ENCODE measurements at places on chromosomes 13 and 19.

DNA sequence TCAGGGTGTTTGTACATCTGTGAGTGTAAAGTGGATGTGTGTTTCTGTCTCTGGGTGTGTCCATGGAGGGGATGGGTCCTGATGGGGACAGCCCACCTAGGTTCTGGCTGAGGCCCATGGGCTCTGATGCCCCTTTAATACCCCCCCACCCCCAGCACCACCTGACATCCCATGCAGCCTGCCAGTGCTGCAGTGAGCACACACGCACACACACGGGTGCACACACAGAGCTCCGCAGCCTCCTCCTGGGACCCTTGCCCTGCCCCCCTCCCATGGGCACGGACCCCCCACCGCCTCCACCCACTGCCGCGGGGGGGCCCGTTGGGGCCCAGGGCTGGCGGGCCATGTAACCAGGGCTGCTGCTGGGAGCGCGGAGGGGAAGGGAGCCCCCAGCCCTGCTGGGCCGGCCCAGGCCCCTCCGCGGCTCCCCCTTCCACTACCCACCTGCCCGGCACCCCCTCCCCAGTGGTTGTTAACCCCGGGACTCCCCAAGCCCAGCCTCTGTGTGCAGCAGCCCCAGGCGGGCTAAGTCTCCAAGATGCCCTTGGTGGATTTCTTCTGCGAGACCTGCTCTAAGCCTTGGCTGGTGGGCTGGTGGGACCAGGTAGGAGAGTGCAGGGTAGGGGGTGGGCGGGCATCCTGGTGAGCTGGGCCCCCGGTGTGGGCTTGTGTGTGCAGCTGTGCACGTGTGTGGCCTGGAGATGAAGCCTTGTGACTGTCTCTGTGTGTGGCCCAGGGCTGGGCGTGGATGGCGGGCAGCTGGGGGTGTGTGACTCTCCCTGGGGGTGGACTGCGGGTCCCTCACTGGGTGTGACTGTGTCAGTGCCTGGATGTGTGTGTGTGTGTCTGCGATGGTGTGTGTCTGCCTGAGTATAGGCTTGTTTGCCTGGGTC lies 32.6 kb downstream of the PDE4A start:
- DNase-seq: no peak

- DNase-seq: peak; percentile 26
Observed at GRCh38 chr19:45693106-45693788, 781 bp downstream of the QPCTL start.

GRCh38 chr19:7328647-7329046 lies 20.1 kb upstream of the ARHGEF18 start:
- DNase-seq: no peak

- DNase-seq: no peak
Observed at GRCh38 chr13:47726394-47726793, 274.7 kb downstream of the SUCLA2 start.

GRCh38 chr13:24128962-24129361 lies 31.6 kb upstream of the SPATA13 start:
- DNase-seq: no peak
